ENCODE measurements at places on chromosomes 7 and 10.

- DNase-seq: no peak
Observed at GRCh38 chr7:141012696-141013344, 1.9 kb downstream of the MRPS33 start.

- DNase-seq: no peak
Observed at GRCh38 chr7:106840342-106840741, 24.7 kb upstream of the PIK3CG start.

DNA sequence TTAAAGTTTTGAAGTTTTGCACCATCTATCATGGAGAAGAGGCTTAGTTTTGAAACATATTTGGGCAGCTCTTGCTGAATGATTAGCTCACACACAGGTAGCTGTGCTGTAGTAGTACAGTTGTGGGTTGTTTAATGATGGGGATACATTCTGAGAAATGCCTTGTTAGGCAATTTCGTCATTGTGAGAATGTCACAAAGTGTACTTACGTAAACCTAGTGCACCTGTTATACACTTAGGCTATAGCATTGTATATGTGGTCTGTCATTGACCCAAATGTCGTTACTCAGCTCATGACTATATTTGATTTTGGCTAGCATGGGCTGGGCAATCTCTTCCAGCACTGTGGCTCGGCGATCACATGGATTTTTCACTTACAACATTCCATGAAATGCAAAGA is 247.2 kb upstream of the IGFBP3 start:
- no peak for DNase-seq

- peak; percentile 36 for DNase-seq
Observed at GRCh38 chr7:5428478-5429252, 5.0 kb upstream of the TNRC18 start.

GRCh38 chr10:12252882-12253546 is 57.0 kb downstream of the CDC123 start:
- peak; percentile 42 for DNase-seq

DNA sequence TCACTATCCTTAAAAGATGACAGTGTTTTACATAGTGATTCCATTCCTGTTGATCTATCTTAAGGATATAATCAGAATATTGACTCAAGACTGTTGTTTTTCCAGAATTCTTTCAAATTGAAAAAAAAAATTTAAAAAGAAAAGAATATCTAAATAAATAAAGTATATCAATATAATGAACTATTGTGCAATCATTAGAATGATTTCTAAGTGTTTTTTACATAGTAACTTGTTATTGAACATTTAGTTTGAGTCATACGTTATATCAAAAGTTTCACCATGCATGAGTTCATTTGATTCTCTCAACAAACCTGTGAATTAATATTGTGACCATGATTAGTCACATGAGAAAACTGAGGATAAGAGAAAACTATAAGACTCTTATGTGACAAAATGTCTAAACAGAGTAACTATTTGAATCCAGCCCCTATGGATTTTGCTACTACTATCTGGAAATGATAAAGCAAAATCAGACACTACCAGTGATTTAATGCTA is 46.1 kb downstream of the KLF6 start:
- no peak for DNase-seq

GRCh38 chr10:8874972-8875371 is 820.5 kb downstream of the GATA3 start:
- DNase-seq: no peak

GRCh38 chr7:146002431-146003078 is 114.0 kb upstream of the CNTNAP2 start:
- no peak for DNase-seq

DNA sequence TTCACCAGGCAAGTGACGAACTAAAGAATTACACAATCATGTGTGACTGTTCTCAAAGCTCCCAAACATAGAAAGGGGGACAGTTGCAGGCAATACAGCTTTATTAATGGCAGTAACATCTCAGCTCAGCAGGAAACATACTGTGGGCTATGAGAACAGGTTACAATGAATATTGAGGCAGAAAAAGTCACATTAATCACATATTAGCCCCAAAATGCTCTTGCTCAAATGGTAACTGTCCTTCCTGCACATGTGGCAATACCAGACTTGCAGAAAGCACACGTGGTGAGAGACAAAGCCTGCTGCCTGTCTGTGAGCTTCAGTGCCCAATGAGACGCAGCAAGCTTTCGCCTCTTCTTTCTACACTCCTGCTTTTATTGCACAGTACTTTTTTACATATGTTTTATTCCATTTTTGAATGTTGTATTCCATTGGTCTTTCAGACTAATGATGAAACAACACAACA is 104.9 kb upstream of the ACBD5 start:
- DNase-seq: peak; percentile 21

GRCh38 chr10:30688456-30688855 is 58.9 kb upstream of the LYZL2 start:
- no peak for DNase-seq

DNA sequence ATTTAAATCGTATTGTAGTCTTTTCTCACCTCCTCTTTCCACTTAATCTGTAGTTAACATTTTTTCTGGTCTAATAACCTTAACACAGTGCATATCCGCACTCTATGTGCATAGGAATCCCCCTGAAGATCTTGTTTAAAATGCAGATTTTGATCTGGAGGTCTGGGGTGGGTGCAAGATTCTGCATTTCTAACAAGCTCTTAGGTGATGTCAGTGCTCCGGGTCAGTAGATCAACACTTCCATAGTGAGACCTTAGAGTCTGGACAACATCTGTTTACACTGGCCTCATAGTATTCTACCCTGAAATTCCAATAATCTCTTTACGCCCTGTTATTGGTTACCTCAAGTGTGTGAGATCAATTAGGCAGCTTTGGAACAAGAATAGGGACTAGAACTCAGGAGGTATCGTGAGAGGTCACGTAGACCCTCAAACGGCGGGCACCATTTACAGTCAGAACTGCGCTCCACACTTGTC is 434 bp upstream of the PLEKHA8 start:
- no peak for DNase-seq

- DNase-seq: no peak
Observed at GRCh38 chr10:93629647-93630305, 17.4 kb downstream of the PDE6C start.

GRCh38 chr10:120456626-120457430 is at the start of gene PLPP4:
TSS of gene PLPP4 (plus strand) at chr10:120457227. CDS start at chr10:120457306, 79 bp downstream.
- DNase-seq: no peak

All from Kasumi-1 (cell line).